Foreskin fibroblast (primary cell): ENCODE measurements at places on chromosomes 3 and 15.

- DNase-seq: no peak
Observed at GRCh38 chr15:101542306-101543025, 53.0 kb upstream of the PCSK6 start.

- DNase-seq: peak; percentile 92
Observed at GRCh38 chr3:45105855-45106671, 40.1 kb downstream of the CDCP1 start.

DNA sequence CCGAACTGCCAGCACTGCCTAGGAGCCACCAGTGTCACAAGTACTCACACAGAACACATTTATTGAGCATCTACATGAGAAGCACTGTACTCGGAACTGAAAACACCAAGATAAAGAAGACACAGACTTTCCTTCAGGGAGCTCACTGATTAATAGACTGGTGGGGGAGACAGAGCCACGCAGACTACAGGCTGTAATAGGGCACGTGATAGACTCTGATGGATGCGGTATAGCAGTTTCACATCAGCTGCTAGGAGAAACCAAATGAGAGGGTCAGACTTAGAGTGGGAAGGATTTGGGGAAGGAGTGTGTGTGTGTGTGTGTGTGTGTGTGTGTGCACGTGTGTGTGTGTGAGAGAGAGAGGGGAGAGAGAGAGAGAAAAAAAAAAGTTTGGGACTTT, 12.1 kb downstream of the EPHB1 start:
- no peak for DNase-seq

DNA sequence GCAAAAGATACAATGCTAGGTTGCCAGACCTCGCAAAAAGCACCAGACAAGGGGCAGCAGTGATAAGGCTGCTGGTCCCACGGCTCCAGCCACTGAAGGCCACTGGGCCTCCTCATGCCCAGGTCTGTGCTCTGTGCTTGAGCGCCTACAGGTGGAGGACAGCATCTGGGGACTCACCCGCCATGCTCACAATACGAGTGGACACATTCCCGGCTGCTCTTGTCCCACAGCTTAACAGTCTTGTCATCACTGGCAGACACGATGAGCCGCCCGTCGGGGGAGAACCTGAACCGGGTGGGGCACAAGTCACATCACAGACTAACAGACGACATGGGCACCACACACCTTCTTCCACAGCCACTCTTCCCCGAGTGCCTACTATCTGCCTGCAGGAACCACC, 7.4 kb downstream of the POC1A start:
- DNase-seq: no peak

DNA sequence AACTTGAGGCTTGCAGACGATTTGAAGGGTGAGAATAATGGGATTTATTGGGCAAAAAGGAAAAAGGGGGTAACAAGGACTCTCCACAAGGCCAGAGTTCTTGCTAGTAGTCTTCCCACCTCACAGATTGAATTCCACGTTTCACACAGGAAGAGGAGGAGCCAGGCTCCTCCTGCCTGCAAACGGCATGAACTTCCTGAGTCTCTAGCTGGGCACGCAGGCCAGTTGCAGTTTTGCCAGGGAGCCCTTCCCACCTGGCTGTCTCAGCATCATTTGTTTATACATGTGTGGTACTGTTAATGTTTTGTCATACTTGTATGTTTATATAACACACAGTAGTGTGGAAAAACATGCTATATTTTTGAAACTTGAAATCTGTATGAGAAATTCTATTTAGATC, 155.0 kb downstream of the NLGN1 start:
- DNase-seq: no peak

GRCh38 chr3:101119535-101119934, 126.3 kb upstream of the ABI3BP start:
- DNase-seq: peak; percentile 70

GRCh38 chr3:123854905-123855304, 29.2 kb downstream of the MYLK start:
- no peak for DNase-seq

GRCh38 chr15:70024521-70024920, 73.2 kb downstream of the TLE3 start:
- no peak for DNase-seq

GRCh38 chr3:42099020-42099765, 8.0 kb downstream of the TRAK1 start:
- DNase-seq: no peak
